ENCODE measurements at places on chromosomes 4 and X.

DNA sequence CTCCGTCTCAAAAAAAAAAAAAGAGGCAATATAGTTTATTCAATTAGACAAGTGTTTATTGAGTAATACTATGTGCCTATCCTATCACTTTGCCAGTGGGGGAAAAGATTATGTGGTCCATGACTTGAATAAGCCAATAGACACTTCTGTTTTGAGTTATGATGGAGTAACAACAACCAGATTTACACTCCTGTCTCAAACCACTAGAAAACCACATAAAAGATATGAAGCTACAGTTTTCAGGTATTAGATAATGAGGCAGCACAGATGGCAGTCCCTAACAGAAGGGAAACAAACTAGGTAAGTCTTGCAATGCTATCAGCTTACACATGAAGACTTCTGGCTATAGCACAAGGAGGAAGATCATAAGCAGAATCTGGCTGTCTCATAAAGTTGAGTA is 22.5 kb downstream of the NFXL1 start:
- no peak for DNase-seq

DNA sequence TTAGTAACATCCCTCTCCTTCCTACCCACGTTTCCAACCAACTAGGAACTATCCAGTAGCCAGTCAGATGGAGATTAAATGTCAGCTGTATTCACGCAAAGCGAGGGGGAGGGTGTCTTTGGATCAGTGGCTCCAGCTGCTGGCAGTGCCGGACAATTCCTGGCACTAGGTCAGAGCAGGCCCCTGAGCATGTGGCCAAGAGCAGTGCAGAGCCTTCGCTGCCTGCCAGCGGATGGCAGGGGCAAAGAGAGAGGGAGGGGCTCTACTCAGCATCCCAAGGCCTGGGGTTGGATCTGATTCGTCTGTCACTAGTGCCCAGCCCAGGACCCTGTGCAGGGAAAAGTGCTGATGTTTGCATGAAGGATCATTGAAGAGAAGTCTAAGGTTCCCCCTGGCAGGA is 28.7 kb upstream of the JAKMIP1 start:
- DNase-seq, result no peak

DNA sequence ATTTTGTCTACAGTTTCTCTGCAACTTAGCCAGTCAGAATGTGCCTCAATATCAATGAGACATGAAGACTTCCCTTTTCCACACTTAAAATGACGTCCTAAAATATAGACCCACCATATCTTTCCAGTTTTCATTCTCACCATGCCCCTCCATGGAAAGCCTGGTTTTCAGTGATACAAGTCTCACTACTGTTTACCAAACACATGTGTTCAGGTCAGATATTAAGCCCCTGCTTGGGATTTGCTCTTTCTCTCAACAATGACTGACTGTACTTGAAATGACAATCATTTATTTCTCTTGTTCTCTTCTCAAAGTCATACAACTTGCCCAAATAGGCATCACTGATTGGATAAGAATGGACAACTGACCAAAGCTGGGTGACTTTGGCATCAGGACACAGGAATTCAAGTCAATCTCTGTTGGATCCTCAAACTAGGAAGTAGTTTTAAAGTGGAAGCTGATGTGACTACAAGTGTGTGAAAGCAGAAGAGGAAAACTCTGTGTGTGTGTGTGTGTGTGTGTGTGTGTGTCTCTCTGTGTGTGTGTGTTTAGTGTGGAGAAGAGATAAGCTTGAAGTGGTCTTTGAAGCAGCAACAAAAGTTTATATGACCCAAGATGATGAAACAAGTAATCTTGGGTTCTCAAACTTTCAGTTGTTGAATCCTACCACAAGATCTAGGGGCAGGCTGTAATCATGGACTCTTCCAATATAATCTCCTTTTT is 217.4 kb upstream of the FGF13 start:
- no peak for DNase-seq

DNA sequence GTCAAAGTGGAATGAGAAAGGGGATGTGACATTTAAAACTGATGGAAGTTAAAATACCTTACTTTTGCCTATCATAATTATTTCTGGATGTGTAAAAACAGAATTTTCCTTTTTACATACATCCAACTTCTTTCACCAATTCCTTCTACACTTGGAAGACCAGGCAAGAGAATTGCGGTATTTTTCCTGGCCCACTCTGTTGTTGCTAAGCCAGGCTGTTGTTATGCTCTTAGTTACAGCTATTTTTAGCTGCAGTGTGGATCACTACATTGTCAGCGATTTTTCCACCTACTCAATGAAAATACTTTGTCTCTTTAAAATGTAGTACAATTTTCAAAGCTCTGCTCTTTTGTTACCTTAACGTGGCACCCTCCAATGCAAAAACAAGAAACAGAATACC is 43.4 kb downstream of the NKX6-1 start:
- DNase-seq, result no peak

DNA sequence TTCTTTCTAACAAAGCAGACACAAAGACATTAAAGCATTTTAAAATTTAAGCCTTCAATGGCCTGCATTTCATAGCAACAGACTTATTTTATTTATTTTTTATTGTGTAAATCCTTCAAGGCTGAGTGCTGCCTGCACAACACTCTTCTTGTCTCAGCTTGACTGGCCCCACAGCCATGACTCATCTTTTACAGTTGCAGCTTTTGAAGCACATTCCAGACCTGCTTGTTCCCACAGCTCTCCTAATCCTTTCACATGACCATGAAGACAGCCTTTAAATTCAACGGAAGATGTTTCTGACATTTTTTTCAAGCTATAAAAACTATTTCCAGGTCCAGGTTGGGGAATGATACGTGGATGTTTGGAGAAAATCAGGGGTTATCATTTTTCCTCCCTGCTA is 276.9 kb upstream of the TACR3 start:
- no peak for DNase-seq

- DNase-seq, result no peak
Measured at GRCh38 chrX:96474741-96475125, 209.9 kb upstream of the DIAPH2 start.

- peak; percentile 41 for DNase-seq
Measured at GRCh38 chrX:41382714-41383645, 49.0 kb downstream of the DDX3X start.

DNA sequence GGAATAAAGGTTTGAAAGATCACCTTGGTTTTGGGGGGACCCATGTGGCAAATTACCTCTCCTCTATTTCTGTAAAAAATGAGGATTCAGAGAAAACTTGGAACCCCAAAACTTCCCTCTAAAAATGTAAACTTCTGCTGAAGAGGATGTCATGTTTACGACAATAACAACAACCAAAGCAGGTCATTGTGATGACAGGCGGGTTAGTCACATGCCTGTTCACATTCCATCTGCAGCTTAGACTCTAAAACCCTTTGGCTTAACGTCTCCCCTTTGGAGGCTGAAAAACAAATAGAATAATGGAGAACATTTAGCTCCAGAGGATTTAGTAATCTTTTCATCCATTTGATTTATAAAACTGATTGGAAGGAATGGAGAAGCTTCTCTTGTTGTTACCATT is 75.0 kb upstream of the FAM9C start:
- no peak for DNase-seq

DNA sequence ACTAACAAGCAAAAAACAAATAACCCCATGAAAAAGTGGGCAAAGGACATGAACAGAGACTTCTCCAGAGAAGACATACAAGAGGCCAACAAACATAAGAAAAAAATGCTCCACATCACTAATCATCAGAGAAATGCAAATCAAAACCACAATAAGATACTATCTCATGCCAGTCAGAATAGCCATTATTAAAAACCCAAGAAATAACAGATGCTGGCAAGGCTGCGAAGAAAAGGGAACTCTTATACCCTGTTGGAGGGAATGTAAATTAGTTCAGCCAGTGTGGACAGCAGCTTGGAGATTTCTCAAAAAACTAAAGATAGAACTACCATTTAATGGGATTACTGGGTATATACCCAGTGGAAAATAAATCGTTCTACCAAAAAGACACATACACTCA is 79.6 kb downstream of the MAPK10 start:
- DNase-seq, result no peak

GRCh38 chrX:153537526-153538295 is 20.3 kb downstream of the ATP2B3 start:
- no peak for DNase-seq

- DNase-seq, result no peak
Measured at GRCh38 chr4:23368081-23368697, 521.7 kb downstream of the PPARGC1A start.

- no peak for DNase-seq
Measured at GRCh38 chr4:80803337-80803736, 227.2 kb upstream of the BMP3 start.

- DNase-seq, result no peak
Measured at GRCh38 chr4:31187979-31188378, 467.8 kb downstream of the PCDH7 start.

DNA sequence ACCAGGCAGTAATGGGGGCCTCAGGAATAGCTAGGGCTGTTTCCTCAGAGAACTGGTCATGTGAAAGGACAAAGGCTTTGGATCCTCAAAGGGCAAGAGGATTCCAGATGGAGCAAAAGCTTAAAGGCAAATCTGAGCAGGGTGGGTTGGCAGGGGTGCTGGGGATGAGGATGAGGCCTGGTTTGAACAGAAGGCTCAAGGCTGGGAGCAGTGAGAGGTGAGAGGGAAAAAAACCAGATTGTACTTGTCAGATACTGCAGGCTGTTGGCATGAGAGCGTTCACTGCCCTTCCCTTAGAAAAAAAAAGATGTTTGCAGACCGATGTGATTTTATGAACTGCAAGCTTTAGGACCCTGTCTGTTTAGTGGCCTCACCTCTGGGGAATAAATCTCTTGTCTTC is 75.3 kb upstream of the PLAC1 start:
- DNase-seq, result no peak

- DNase-seq, result no peak
Measured at GRCh38 chr4:23061431-23061830, 368.7 kb downstream of the GBA3 start.

DNA sequence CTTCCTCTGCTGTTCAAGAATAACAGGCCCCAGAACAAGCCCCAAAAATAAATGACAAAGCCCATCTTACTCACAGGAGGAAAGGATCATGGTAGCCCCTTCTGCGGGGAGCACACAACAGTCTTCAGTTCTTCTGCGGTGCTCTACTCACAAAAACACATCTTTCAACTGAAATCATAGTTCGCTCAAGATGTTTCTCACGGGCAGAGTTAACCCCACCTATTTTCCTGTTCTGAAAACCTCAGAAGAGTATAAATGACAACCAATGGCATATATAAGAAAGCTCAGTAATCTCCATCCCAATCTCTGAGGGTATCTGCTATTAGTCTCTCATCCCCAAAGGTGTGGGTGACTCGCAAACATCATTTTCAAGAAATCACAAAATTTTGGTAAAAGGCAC is at the start of gene TXK:
TSS of gene TXK (minus strand) at position 170 of the 400 bp plus-strand sequence. CDS start at position 90, 80 bp downstream.
- DNase-seq, result no peak

- DNase-seq, result no peak
Measured at GRCh38 chr4:33959519-33959918, 2284.8 kb downstream of the ARAP2 start.

DNA sequence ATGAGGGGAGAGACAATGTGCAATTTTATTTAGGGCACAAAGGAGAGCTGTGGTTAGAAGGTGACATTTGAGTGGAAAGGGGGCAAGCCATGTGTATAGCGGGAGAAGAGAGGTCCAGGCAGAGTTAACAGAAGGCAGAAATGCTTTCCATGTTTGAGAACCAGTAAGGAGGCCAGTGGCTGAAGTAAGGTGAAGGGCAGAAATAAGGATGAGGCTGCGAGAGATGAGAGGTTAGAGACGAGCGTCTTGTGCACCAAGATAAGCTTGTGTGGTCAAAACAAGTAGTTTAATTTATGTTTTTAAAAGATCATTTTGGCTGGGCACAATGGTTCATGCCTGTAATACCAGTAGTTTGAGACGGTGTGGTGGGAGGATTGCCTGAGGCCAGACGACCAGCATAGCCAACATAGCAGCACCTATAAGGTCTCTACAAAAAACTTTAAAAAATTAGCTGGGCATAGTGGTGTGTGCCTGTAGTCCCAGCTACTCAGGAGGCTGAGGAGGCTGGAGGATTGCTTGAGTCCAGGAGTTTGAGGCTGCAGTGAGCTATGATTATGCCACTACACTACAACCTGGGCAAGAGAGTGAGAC is 8.5 kb downstream of the HTT start:
- no peak for DNase-seq

DNA sequence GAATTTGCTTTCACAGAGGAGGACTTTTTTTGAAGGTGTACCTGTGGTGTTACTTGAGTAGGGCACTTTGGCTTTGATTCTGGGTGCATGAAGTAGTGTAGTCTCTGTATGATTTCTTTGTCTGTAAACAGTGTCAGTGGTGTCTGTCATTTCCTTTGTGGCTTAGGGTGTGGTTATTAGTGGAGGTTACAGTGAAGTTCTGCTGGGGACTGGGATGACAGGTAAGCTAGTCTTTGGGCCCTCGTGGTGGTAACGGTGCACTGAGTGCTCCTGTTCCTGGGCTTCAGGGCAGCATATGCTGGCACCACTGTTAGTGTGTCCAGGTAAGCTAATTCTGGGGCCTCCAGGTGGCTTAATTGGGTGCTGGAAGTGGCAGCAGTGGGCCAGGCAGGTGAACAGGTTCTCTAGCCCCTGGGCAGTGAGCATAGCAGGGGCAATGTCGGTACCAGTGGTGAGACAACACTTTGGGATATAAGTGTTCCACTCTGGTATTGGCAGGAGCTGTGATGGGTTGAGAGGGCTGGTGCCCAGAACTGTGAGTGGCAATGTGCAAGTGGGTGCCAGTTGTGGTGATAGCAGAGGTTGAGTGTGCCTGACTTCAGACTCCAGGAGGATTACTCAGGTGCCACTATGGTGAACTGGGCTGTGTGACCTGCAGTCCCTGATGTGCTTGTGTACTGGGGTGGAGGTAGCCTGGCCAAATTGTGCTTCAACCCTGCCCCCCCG is 26.0 kb upstream of the VSIG1 start:
- no peak for DNase-seq

DNA sequence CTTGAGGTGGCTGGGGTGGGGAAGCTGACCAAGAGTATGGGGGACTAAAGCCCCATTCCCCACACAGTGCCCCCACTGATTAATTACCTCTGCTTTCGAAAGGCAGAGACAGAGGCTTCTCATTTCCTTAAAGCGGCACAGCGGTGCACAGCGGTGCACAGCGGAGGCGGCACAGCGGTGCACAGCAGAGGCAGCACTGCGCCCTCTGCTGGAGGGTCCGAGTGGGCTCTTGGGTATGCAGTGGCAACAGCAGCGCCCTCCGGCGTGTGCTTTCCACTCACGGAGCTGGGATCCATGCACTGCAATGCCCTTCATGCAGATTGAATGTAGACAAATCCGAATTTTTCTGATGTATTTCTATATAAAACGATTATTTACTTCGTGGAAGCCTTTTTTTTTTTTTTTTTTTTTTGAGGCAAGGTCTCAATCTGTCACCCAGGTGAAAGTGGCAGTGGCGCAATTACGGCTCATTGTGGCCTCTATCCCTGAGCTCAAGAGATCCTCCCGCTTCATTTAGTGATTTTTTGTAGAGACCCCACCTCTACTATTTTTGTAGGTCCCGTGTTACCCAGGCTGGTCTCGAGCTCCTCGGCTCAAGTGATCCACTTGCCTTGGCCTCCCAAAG is 19.7 kb upstream of the PRPS2 start:
- peak; percentile 50 for DNase-seq

All from inflammatory macrophage treated with lipopolysaccharide for 1 hour (primary cell).